ENCODE measurements at places on chromosomes 1 and 21.

GRCh38 chr1:221227872-221228337 lies 348.7 kb downstream of the HLX start:
- no peak for DNase-seq

GRCh38 chr1:7852804-7853683 lies at the start of gene UTS2:
UTS2 (minus strand) TSS chr1:7853065; CDS start chr1:7853003, 62 bp downstream.
- no peak for DNase-seq

GRCh38 chr1:97097404-97097925 lies 375.9 kb downstream of the PTBP2 start:
- DNase-seq: peak; percentile 26

DNA sequence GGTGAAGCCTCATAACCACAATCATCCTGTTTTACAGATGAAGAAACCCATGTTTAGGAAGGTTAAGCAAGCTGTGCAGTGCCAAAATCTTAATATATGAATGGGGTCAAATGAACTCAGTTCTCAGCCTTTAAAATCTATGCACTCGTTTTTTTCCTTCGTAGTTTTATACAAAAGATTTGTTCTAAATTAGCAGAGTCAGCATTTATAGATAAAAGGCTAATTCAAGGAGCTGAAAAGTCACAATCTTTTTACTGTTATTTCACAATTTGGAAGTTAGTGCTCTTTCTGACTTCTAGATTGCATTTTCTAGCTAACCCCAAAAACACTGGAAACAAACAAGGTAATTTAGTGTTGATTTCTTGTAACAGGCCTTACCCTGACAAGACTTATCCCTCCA lies 766.9 kb upstream of the ADGRL4 start:
- DNase-seq: no peak

DNA sequence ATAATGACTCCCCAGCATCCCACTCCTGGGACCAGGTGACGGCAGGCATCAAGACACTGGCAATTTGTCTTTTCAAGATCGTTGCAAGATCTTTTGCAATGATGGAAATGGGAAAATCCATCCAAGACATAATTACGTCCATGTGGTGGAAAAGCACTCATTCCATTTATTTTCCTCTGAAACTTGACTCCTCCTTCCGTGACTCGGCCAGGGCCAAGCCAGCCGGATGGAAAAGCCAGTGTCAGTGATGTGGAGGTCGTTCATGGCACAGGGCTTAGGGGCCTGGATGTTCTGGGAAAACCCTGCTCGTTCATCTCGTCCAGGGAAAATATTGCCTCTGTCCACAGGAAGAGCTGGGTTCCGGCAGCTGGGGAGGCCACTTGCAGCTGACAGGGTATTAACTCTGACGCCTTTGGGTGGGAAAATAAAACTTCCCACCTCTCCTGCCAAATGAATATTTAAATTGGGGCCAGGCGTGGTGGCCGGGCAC lies 46.2 kb downstream of the C1orf198 start:
- no peak for DNase-seq

DNA sequence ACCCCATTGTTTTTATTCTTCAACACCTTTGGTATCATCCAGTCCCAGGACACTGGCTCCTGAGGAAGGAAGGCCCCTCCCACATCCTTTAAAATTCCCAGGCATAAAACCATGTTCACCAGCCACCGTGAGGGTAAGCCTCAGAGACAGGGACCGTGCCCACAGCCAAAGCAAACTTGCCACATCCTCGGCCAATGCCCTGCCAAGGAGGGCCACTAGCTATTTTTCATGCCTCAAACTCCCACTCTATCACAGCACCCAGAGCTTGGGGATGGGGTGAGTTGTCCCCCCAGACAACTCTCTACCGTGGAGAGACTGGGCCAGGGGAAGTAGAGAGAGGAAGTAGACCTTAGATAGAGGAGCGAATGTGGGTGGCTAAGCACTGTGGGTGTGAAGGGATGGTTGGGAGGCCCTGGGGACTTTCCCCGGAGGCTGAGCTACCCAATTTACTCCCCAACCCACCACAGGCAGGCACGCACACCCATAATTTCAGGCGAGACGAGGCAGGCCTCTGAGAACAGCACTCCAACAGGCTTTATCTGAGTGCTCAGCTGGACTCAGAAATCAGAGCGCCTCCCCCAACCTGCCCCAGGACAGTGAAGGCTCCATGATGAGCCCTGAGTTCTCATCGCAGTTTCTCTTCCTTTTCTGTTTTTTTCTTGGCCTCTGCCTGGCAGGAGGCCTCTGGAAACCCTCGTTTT lies 15.9 kb upstream of the BTG2 start:
- no peak for DNase-seq

- DNase-seq: no peak
These were observed 1395.5 kb downstream of the PLA2G4A start for GRCh38 chr1:188224263-188224662.

DNA sequence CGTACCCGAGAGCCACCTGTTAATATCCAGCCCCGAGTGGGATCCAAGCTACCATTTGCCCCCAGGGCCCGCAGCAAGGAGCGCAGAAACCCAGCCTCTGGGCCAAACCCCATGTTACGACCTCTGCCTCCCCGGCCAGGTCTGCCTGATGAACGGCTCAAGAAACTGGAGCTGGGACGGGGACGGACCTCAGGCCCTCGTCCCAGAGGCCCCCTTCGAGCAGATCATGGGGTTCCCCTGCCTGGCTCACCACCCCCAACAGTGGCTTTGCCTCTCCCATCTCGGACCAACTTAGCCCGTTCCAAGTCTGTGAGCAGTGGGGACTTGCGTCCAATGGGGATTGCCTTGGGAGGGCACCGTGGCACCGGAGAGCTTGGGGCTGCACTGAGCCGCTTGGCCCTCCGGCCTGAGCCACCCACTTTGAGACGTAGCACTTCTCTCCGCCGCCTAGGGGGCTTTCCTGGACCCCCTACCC lies 1.4 kb downstream of the USP21 start:
- DNase-seq: no peak

- no peak for DNase-seq
These were observed 12.5 kb downstream of the AGT start for GRCh38 chr1:230701434-230701833.

DNA sequence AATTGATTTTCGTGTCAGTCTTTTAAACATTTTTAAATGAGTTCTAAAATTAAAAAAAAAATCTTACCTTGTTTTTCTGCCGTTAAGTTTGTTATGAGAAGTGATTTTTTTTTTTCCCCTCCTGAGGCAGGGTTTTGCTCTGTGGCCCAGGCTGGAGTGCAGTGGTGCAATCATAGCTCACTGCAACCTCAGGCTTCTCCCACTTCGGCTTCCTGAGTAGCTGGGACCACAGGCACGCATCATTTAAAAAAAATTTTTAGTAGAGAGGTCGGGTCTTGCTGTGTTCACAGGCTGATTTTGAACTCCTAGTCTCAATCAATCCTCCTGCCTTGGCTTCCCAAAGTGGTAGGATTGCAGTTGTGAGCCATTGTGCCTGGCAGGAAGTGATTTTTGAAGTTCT lies 41.1 kb downstream of the MTR start:
- DNase-seq: no peak

- DNase-seq: no peak
These were observed 20.4 kb upstream of the SCAF4 start for GRCh38 chr21:31752352-31752751.

DNA sequence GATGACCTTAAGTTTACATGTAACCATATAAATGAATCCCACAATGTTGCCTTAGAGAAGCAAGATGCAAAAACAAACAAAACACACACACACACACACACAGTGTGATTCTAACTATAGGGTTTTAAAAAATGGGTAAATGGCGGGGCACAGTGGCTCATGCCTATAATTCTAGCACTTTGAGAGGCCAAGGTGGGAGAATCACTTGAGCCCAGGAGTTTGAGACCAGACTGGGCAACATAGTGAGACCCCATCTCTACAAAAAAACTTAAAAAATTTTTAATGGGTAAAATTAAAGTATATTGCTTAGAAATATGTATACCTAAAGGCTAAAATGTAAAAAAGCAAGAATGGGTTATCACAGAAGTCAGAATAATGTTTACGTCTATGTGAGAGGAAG lies 15.8 kb downstream of the KMO start:
- DNase-seq: no peak

DNA sequence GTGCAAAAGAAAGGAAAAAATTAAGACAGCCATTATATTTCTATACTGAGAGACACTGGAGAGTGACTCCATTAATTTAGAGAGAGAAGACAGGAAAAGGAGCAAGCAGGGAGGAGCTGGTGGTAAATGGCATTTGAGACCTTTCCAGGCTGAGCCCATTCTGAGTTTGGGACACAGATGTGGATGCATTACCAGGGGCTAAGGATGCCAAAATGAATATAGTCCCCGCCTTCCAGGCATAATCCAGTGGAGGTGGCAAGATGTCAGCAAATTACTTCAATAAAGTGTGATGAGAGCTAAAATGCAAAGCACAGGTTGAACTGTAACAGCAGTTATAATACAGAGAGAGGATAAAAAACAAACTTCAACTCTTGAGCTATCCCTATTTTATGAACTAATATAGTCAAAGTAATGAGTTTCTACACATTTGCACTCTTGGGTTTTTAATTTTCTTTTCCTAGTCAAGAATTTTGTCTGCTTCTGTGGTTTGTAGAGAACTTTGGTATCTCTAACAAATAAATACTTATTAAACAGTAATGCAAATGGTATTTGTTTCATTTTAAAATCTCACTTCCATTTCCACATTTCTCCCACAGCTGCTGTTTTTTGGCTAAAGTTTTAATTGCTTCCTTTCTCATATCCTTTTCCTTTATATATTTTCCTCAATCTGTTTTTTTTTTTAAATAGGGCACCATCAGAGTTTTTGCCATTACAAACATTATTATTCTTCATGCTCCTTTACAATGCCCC lies 228.2 kb upstream of the KCNK2 start:
- no peak for DNase-seq

DNA sequence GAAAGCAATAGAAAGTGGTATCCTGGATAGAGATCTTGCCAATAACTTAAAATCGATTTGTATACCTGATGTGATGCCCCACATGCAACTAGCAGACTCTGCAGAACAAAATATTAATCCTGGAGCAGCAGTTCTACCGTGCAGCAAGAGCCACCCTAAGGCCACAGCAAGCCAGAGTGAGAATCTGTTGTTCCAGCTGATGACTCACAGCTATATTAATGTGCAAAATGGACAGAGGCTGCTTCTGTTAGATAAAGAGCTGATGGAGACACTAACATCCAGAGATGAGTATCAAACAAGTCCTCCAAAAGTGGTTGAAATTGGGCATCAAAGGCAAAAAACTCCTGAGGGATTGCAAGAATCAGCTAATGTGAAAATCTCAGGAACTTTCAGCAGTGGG lies 127.8 kb downstream of the MACF1 start:
- DNase-seq: no peak
